ENCODE measurements at places on chromosomes 11 and 22. TPM values are rescaled to one million over a fixed set of nuclear protein-coding genes. Genes with fewer than 3 reads are reported as not detected.

DNA sequence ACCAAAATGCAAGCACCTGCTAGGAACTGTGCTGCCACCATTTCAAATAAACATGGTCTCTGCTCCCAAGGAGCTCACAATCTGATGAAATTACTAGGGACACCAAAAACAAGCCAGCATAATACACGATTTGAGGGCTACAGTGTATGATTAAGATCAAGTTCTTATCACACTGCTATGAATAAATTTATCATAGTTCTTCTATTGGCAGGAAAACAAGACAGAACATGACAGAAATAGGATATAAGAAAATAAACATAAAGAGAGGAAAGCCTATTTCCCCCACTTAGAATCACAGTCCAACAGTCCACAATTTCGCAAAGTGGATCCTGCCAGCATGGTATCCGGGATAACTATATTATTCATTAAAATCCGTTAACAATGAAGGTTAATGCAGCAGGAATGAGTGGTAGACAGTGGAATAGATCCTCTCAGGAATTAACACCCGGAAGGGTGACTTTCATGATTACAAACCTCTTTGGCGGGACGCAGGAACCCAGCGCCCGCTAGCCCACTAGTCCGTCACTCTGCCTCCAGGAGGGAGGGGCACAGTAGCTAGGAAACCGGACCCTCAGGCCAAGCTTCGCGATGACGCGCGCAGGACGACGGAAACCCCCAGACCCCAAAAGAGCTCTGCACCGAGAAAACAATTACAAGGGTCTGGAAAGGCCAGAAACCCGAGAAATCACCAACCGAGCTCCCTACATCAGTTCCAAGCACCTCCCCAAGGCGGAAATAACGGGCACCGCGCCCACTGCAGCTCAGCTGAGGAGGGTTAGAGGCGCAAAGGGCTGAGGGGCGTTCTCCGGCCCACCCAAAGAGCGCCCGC, 607 bp downstream of the CCDC82 start:
- peak; percentile 44 for DNase-seq

DNA sequence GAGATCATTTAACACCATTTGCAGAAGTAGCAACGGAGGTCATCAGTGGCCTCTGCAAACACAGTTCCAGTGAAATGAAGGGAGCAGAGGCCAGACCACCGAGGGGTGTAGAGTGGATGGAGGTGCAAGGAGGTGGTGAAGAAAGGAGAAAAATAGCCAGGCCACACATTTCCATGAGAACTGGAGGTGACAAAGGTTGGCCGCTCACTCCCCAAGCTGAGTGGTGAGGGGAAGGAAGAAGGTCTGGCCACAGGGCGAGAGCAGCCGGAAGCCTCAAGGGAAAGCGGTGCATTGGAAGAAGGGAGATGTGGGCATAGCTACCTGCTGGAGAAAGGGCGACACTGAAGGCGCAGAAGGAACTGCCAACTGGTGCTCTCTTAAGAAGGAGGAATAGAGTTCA, 20.1 kb upstream of the TMPRSS4 start:
- peak; percentile 33 for DNase-seq

The OR52E1 gene
- total RNA-seq, result not detected

DNA sequence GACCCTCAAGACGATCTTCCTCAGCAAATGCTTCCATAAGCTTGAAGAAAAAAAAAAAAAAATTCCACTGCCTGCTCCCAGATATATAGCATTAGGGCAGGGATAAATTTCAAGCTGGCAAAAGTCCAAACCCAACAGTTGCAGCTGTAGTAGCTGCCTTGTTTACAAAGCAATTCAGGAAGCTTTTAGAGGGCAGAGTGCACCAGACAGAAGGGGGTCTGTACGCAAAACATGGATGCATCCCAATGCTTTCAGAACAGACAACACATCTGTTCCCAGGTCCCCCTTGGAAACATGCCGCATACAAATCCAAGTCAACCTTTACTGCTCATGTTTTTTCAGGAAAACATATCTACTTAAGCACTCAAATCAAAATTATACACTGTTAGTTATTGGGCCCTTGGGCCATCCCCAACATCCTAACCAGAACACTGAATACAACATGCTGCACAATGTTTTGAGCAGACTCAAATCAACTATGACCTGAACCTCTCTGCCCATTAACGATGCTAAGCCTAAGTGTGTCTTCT, 94.5 kb downstream of the CADM1 start:
- DNase-seq, result no peak

DNA sequence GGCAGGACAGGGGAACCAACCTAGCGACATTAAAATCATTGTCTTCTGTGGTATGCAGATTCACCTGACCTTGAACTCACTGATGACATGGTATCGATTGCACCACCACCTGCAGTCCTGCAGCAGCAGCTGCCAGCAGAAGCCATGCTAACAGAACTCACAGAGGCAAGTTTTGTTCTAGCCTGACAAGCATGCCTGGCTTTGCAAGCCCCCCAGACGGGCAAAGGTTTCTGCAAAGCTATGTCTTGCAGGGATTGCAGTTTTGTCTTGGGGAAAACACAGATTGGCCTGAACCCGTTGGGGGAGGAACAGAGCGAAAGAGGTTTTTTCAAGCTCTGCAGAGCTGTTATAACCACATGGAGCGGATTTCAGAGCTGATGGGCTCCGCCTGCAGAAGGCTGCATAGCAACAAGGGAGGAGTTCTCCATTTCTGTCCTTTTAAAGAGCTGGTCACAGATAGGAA, 221.0 kb downstream of the HIPK3 start:
- DNase-seq, result no peak

- no peak for DNase-seq
Measured at GRCh38 chr11:64890522-64890939, 12.1 kb upstream of the EHD1 start.

DNA sequence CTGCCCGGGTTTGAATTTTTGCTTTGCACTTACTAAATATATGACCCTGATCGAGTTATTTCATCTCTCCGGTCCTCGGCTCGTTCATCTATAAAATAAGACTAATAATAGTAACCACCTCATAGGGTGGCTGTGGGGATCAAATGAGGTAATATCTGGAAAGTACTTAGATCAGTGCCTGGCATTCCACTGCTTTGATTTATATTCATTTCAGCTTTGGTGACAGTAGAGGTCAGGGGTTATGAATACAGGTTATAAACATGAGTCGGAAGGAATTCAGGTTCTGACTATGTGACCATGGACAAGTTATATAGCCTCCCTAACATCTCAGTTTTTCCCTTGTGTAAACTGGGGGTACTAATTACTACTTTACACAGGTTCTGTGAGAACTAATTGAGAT, 2.9 kb upstream of the TEAD1 start:
- DNase-seq, result no peak

- DNase-seq, result no peak
Measured at GRCh38 chr22:47190957-47191670, 428.7 kb downstream of the TBC1D22A start.

The OR8D1 gene
- total RNA-seq, result not detected

All from PC-9 (cell line).